ENCODE measurements at places on chromosomes 16 and 17.

DNA sequence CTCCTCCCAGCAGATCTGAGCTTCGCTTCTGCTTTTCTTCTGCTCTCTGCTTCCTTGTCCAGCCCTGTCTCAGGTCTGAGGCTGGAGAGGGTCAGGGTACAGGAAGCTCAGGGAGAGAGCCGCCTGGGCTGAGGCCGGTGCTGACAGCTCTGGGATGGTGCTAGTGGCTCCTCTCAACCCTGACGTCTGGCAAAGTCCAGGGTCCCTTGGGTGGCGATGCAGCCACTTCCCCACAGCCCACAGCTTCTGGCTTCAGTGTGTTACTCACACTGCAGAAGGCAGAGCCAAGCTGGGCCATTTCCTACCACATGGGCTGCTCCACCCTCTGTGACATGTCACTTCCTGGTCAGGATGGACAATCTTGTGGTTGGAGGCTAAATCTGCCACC lies at the start of gene CD300C:
TSS of gene CD300C (minus strand) at position 273 of the 388 bp plus-strand sequence. CDS start 333 bp downstream, outside the sequence.
- no peak for DNase-seq

- no peak for DNase-seq
Measured at GRCh38 chr17:64747938-64748540, 85.9 kb upstream of the SMURF2 start.

DNA sequence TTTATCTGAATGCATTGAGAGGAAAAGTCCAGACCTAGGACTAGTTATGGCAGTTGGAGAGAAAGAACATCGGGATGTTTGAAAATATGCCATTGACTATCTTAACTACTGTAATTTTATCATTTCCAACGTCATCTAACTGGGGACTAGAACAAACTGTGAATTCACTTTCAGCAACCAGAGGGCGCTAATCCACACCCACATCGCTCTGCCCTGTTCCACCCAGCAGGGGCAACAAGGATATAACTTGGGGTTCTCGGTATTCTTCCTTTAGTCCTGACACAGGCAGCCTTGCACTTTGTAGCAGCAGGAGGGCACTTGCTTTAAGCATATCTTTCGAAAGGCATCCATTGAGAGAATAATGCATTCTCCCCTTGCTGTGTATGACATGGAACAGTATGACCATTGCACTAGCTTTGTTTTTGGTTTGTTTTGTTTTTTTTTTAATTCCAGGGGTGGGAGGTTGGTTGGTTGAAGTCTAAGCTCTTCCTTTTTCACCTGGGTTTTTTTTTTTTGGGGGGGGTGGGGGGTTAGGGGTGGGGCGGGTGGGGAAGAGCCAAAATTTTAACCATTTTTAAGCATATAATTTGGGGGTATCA lies 31.5 kb downstream of the SIAH1 start:
- DNase-seq: peak; percentile 72

- no peak for DNase-seq
Measured at GRCh38 chr17:31560616-31561235, 169.3 kb downstream of the RAB11FIP4 start.

- DNase-seq: no peak
Measured at GRCh38 chr16:84502581-84502980, 1.9 kb downstream of the MEAK7 start.

DNA sequence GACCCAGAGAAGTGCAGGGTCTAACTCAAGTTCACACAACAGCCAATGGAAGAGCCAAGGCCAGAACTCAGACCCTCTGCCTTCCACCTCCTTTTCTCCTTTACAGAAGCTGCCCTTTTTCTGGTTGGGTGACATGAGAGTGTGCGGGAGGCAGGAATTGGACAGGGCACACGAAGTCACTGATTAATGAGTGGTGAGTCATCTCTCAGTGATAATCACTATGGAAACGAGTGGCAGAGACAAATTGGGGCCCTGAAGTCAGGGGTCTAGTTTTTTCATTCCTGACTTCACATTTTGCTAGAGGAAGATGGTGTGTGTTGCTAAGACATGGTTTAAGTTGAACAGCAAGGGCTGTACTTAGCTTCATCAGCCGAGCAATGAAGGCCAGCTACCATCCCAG lies 312.7 kb upstream of the CCL2 start:
- no peak for DNase-seq

- no peak for DNase-seq
Measured at GRCh38 chr16:15649727-15650018, 372 bp upstream of the NDE1 start.

DNA sequence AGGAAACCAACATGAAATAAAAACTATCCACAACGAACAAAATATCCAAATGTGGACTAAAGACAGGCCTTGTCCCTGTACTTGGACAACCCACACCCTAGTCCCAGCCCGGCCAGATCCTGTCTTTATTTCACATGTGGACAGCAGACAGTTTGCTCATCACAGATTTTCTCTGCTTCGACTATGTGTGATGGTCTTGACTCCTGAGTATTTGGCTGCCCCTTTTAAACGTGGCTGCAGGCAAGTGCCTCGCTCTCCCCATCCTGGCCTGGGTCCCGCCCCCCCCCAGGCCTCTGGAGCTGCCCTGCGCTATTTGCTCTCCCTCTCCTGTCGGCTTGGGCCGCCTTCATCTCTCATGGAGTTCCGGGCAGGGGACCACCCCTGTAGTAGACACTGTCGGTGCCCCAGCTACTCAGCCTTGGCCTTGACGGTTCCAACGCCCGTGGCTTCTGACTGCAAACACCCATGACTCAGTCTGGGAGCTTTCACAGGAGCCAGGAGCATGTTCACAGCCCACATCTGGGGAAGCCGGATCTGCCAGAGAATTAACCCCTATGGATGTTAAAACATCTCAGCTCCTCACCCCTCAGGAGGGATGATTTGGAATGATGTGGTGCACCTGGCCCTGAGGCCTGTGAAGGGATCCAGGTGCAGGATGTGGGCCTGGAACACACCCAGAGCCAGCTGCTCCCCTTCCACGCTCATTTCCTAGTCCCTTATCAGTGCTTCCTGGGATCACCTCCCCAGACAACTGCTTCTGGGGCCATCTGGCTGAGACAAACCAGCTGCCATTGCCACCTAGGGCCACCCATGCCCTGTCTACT lies 229.7 kb upstream of the RPL38 start:
- no peak for DNase-seq

DNA sequence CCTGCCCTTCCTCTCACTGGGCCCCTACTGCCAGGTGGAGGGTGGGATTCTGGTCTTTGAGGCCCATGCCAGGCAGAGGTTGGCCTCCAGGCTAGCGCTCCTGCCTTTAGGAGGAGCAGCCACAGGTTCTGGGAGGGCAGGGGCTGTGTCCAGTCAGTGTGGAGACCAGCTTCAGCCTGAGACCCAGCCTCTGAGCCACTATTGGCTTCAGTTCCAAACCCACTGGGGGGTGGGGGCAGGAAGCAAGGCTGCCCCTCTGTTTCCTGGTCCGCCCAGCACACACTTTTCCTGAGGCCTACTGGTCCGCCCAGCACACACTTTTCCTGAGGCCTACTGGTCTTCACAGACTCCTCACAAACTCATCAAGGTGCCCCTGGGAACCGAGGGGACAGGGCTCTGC lies 16.4 kb downstream of the SLC5A10 start:
- DNase-seq: no peak

DNA sequence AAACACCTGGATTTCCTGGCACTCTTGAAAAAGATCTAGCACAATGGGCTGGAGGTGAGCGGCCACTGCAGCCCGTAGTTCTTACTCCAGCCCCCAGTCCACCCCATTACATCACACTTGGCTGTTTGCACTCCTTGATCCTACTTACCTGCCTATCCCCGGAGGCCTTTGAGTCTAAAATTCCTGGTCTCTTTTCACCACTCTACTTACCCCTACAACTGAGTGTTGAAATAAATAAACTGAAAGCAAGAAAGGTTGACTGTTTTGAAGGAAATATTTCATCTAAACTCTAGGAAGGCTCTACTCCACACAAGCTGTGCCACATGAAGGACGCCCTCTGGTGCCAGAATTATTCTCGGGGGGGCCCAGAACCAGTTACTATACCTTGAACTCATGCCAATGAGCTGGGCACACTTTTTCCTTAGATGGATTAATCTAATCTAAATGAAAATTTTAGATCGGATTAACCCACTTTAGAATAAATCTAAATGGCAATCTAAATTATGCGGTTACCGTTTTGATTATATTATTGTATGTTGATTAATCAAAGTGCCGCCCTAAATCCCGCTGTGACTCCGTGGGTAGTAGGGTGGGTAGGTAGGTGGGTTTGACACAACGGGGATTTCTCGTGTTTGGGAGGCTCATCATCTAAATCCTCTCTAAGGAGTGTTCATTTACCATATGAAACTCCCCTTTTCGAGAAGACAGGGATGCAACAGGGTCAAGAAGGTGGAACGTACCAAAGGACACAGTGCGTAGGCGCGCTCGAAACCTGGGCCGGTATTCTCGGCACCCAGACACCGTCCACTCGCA lies 651 bp upstream of the EIF1 start:
- no peak for DNase-seq

GRCh38 chr17:47741109-47741792 lies 8.2 kb downstream of the TBX21 start:
- no peak for DNase-seq

DNA sequence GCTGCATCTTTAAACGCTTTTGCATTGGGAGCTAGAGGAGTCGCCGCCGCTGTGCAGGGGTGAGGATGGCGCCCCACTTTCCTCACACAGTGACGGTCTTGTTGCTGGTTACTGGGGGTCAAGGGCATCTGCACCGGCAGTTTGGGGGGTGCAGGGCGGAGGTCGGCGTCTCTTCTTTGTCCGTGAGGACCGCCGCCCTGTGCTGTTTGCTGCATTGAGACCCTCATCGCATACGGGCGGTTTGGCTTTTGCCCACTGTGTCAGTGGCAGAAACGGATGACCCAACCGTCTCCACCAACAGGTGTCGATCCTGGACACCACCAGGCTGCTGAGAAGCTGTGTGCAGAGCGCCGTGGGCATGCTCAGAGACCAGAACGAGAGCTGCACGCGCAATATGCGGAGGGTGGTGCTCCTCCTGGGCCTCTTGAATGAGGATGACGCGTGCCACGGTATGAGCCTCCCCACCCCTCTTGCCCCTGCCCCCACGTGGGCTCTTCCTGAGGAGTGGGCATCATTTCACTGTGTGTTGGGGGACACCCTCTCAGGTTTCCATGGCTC lies 61.2 kb upstream of the ENDOV start:
- no peak for DNase-seq

GRCh38 chr16:49716339-49716934 lies 139.5 kb downstream of the ZNF423 start:
- no peak for DNase-seq

- no peak for DNase-seq
Measured at GRCh38 chr17:75003957-75004355, 8.5 kb upstream of the MRPL58 start.

GRCh38 chr17:12859520-12859919 lies 70.2 kb downstream of the ARHGAP44 start:
- DNase-seq: no peak

DNA sequence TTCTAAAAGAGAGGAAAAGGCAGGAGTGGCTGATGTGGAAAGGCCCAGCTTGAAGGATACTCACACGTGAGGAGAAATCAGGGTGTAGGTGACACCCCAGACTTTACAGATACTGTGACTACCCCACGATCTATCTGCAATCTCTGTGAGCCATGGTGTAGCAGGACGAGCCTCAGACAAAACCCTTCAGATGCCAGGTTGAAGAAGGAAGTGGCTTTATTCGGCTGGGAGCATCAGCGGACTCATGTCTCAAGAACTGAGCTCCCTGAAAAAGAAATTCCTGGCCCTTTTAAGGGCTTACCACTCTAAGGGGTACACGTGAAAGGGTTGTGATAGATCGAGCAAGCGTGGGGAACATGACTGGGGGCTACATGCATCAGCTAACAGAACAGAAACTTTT lies 4.7 kb upstream of the SLC6A4 start:
- DNase-seq: no peak

GRCh38 chr16:71893888-71894228 lies 1.5 kb upstream of the IST1 start:
- DNase-seq: no peak

- DNase-seq: no peak
Measured at GRCh38 chr17:78598013-78598471, 20.8 kb upstream of the DNAH17 start.

Measured in globus pallidus (tissue), 1 donor.